ENCODE measurements at places on chromosomes 1 and 21.

GRCh38 chr1:224525411-224526040 lies 90.6 kb upstream of the CNIH3 start:
- DNase-seq, result no peak

DNA sequence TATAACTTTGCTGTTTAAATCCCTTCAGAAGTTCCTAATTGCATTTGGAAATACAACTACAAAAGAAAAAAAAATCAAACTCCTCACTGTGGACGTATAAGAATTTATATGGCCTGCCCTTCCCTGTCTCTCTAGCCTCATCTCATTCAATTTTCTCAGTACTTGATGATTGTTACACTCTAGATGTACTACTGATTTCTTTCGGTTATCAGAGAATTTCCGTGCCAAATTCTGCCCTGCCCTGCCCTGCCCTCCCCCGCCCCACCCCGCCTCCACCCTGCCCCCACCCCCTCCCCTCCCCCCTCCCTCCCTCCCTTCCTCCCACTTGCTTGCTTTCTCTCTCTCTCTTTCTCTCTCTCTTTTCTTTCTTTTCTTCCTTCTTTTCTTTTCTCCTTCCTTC lies 71.7 kb upstream of the MPC2 start:
- DNase-seq, result no peak

DNA sequence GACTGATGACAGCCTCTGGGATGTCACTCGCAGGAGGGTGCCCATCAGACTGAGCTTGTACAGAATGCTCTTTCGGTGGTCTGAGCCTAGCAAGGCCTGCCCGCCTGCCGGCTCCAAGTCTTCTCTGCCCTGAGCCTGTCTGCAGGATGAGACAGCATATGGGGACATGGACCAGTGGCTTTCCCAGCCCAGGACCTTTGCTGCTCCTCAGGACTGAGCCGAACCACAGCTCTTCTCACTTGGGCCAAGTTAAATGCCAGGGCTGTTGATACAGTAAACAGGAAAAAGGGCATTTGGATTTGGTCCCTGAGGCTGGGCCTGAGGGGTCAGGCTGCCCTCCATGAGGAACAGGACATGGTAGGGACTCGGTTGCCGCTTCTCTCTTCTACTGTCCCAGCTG lies 64.3 kb upstream of the EPS8L3 start:
- no peak for DNase-seq

GRCh38 chr1:230248016-230248888 lies 177.9 kb downstream of the PGBD5 start:
- no peak for DNase-seq

GRCh38 chr1:157104598-157105293 lies 5.1 kb upstream of the ETV3L start:
- DNase-seq, result no peak

- DNase-seq, result no peak
Observed at GRCh38 chr1:119112791-119113190, 27.7 kb downstream of the WARS2 start.

DNA sequence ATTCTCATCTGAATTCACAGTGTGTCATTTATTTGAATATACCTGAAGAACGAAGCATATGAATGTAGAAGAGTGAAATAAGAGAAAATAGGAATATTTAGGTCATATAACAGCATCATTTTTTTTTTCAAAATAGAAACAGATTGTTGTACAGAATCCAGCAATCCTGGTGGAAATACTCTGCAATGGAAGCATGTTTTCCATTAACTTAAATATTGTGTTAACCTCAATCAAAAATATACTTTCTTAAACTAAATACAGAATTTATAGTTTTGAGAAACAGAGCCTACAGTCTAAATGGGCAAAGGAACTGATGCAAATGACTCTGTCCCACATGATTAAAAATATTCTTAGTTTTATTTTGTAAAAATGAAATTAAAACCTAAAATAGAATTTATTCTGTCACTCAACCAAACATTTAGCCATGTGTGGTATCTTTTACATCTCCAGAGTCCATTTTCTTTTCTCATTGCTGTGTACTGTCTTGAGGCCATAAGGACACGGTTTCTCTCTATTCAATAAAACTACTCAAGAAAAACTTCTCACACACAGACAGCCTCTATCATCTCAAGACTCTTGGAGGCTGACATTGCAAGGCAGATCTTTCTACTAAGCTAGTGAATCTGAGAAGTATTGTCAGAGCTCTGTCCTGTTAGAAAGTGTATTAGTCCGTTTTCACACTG lies 322.6 kb downstream of the LTN1 start:
- DNase-seq, result no peak

DNA sequence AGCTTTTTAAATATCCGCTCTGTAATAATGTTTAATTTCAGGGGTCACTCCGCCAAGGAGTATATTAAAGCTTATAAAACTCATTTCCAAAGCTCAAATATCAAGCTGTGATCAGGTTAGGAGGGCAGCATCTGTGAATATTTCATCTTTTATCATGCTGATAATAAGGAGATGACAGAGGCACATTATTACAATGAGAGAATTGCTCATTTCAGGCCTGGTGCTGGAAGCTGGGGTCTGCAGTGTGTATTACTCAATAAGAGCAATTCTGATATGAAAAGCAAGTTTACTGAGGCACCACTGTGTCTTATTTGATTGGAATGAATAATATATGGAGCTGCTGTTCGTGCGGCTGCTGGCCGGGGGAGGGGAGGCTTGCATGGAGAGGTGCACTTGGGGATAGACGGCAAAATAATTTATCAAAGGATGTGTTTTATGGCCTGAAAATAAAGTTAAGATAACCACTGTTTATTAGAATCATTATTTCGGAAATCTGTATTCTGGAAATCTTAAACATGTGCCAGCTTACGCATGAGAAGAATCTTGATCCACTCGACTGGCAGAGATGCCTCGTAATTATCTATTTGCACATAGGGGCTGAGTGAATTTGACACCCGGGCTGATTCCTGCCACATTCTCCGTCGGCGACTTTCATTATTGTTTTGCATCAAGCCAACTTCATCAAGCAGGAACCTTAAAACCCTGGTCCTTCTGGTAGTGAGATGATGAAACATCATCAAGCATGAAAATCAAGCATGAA lies 173.2 kb downstream of the RRAGC start:
- DNase-seq, result no peak

DNA sequence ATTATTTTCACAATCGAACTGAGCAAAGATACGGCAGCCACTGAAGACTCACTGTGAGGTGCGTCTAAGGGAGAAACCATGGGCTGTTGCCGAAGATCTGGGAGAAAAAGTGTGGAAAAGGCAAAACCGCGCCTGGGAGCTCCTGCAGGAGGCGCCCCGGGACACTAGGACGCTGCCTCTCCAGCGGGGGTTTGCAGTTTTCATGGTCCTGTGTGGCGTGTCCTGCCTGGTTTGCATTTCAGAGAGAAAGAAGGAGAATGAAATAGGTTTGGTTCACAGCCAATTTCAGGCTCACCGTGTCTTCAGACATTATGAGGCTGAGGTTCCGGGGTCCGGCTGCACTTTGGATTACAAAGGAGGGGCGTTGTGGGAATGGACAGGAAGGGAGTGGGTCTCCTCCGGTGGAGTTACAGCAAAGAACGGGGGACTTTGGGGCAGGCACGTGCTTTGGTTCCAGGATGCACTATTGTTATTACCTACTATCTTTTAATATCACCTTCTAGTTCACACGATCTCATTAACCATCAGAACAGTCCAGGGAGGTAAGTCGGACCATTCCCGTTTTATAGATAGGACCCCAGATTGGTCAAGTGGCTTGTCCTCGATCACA lies 179.8 kb downstream of the DYRK1A start:
- DNase-seq, result no peak

DNA sequence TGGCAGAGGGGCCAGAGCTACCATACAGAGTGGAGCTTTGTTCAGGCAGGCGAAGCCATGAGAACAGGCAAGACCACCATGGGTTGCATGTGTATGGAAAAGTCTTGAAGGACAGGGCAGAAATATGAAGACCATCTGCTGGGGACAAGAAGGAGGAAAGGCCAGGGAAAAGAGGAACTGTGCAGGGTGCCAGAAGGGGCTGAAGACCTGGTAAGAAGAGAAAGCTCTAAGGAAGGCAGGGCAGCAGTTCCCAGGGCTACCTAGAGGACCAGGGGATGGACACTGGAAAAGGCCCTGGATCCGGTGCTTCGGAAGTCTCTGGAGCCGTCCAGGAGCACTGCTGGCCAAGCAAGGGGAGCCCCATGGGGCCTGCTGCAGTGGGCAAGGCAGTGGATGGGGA lies 43.4 kb downstream of the PKP1 start:
- DNase-seq, result no peak

- no peak for DNase-seq
Observed at GRCh38 chr1:243598433-243598832, 251.6 kb downstream of the AKT3 start.

DNA sequence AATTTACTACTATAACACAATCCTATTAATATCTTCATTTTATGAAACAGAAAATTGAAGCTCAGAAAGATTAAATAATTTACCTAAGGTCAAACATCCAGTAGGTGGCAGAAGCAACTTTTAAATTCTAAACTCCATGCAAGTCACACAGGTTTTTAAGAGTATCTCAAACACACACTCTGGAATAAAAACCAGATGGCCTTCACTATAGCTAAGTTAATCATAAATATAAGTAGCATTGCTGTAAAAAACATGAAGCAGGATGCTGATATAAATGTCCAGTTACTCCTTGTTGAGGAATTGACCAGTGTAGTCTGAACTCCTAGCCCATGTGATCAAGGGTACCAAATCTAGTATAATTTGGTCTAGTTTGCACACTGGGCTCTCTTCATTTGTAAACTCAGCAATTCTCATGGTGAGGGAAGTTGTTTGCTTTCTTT lies 9.4 kb upstream of the FMO3 start:
- DNase-seq, result no peak

GRCh38 chr1:147600119-147601111 lies 59.1 kb downstream of the BCL9 start:
- no peak for DNase-seq

GRCh38 chr21:46605767-46606426 lies 1.0 kb upstream of the S100B start:
- DNase-seq, result no peak

DNA sequence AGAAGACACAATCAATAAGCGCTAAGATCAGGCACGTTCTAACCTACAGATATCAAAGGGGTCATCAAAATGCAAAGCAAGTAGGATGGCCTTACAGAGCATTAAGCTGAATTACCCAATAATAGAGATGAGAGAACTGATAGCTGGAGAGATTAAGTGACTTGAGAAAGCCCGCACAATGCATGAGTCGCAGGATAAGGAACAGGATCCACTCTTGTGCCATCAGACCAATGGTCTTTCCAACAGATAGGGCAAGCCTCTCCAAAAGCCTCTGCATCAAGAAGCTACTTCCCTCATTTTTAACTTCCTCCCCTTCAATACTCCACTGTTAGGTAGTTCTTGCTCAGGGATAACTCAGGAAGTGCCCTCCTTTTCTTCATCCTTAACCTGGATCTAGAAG lies 2.6 kb downstream of the CHML start:
- no peak for DNase-seq

GRCh38 chr1:198986036-198986435 lies 347.2 kb downstream of the PTPRC start:
- no peak for DNase-seq

DNA sequence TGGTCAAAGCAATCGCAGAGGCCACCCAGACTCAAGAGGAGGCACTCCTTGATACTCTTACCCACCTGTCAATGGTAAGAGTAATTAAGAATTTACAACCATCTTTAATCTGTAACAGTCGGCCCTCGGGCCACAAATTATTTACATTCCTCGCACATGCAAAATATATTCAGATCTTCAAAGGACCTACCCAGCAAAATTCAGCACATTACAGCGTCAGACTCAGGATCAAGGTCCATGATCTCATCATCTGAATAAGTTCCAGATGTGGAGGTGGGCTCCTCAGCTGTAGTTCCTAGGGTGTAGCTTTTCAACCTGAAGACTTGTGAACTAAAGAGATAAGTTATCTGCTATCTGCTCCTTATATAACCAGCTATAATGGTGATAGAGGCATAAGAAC lies 17.1 kb upstream of the RNF11 start:
- no peak for DNase-seq

- DNase-seq, result no peak
Observed at GRCh38 chr1:158185770-158186169, 5.1 kb downstream of the CD1D start.

- DNase-seq, result no peak
Observed at GRCh38 chr1:53639996-53640700, 98.8 kb downstream of the GLIS1 start.

GRCh38 chr1:48966583-48966982 lies 189.9 kb upstream of the BEND5 start:
- DNase-seq, result no peak

GRCh38 chr21:24045775-24046215 lies 1561.5 kb downstream of the MRPL39 start:
- DNase-seq, result no peak

DNA sequence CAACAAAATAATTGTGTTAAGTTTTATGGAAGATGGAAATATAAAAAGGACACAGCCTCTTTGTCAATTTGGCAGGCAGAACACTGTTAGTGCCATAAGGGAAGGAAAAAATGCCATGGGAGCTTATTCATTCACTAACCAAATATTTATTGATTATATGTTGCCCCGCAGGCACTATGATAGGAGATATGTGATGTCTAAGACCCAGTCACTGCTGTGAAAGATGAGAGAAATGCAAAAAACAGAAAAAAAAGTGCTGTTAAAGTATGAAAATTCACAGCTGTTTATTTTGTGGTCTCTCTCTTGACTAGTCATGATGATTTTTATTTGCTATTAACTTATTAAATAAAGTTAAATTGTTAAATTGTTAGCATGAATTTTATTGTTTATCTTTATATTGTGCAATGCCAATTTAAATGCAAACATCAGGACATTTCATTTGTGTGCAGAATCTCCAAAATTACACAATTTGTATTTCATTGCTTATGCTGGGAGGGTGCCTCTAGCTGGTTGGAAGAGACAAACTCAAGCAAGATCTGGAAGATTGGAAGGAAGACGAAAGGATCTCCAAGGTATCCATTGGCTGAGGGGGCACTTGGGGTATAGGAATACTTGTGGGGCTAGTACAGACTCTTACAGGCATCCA lies 17.8 kb upstream of the PTGFR start:
- DNase-seq, result no peak

DNA sequence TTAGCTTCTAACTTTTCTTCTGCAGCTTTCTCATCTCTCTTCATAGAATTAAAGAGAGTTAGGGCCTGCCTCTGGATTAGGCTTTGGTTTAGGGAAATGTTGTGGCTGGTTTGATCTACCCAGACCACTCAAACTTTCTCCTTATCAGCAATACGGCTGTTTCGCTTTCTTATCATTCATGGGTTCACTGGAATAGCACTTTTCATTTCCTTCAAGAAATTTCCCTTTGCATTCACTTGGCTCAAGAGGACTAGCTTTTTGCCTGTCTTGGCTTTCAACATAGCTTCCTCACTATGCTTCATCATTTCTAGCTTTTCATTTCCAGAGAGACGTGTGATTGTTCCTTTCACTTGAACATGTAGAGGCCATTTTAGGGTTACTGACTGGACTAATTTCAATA lies 59.6 kb downstream of the AKT3 start:
- DNase-seq, result no peak

DNA sequence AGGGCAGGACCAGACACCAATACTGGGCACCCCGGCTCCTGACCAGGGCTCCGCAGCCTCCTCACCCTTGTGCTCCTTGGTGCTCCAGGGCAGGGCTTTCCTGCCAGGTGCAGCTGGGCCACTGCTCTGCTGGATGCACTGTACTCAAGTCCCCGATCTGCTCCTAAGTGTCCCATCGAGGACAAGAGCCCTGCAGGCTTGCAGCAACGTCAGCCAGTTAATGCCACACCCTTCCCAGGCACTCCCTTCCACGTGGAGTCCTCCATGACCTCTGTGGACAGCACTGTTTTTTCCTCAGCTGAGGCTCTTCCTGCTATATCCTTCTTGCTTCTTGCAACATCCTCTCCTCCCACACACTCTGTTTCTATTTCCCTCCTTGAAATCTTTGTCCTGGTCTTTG lies 94.0 kb upstream of the NGF start:
- DNase-seq, result no peak

GRCh38 chr1:157163273-157164127 lies 25.3 kb upstream of the ETV3 start:
- DNase-seq, result no peak

Data from NCI-H1436 treated with DMSO at 0.1 percent for 48 hours (cell line).